ENCODE measurements at places on chromosomes 11 and 22. TPM values are rescaled to one million over a fixed set of nuclear protein-coding genes. Genes with fewer than 3 reads are reported as not detected.

MISFA gene
- total RNA-seq, result 4.3 TPM

CD3E gene
- 0.13 TPM for total RNA-seq

CCDC87 gene
- 0.09 TPM for total RNA-seq

KCNJ1 gene
- 0.18 TPM for total RNA-seq

HSPA8 gene
- total RNA-seq, result 1,768 TPM

LDHAL6A gene
- total RNA-seq, result not detected

SYNGR1 gene
- total RNA-seq, result 6.3 TPM

GRCh38 chr11:45892856-45893255 lies 7.4 kb downstream of the MAPK8IP1 start:
- peaks cover 38% of the 10 kb centered on the region for H3K4me1 ChIP-seq
- H3K27ac ChIP-seq, result no peak overlapping the region
- no peaks in the 10 kb centered on the region for H3K36me3 ChIP-seq
- H3K27me3 ChIP-seq, result peaks cover 3% of the 10 kb centered on the region
- no peak overlapping the region for H3K4me3 ChIP-seq

GRCh38 chr22:24419475-24419850 lies 7.9 kb upstream of the ADORA2A start:
- DNase-seq, result no peak
- peaks cover 8% of the 10 kb centered on the region for H3K27me3 ChIP-seq
- H3K4me1 ChIP-seq, result peaks cover 42% of the 10 kb centered on the region

DNA sequence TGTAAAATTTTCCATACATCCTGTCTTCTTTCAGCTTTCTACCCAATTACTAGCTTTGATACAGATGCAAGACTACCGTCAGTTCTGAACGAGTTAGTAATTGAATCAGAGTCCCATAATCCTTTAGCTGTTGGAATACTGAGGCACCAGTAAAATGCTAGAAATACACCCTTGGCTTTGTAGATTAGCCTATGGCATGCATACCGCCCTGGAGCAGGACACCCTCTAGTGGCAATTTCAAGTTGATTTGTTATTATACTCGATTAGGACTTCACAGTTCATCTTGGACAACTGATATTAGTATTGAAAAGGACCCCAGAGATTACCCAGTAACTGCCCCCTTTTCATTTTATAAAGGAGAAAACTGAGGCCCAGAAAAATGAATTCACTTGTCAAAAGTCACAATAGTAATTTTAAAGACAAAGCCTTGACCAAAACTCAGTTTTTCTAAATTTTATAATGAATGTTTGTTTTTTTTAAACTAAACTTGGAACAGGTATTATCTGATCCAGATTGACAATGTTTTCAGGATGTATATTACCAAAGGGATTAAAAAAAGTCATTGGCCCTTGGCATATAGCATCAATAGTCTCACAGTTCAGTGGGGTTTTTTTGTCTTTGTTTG lies 72.6 kb downstream of the HIPK3 start:
- no peak overlapping the region for H3K27ac ChIP-seq
- peak; percentile 68 for DNase-seq
- H3K27me3 ChIP-seq, result no peaks in the 10 kb centered on the region
- no peak overlapping the region for H3K4me3 ChIP-seq
- H3K36me3 ChIP-seq, result peaks cover 6% of the 10 kb centered on the region

DNA sequence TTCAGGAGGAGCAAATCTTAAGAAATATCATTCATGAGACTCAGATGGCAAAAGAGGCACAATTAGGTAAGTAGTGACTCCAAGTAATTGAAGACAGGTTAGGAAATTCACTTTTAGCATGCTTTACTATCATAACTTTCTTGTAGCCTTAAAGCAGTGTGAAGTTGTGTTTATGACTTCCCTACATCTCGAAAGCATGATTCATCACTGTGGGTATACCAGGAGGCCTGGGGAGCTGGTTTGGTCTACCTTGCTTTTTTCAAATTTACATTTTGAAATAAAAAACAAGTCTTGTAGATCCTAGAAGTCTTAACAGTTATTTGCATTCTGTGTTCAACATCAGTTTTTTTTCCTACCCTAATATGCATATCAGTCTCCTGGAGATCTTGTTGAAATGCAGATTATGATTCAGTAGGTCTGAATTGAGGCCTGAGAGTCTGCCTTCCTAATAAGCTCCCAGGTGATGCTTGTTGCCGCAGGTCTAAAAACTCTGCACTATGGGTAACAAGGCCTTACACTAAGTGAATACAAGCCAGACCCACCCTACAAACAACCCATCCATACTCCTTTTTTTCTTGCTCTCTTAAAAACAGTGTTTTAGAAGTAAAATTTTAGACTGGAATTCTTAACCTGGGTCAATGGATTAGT lies 41.4 kb downstream of the TTC17 start:
- H3K36me3 ChIP-seq, result peaks cover 22% of the 10 kb centered on the region
- no peak overlapping the region for H3K4me3 ChIP-seq
- no peak overlapping the region for H3K27ac ChIP-seq
- no peak for DNase-seq
- no peaks in the 10 kb centered on the region for H3K27me3 ChIP-seq

DNA sequence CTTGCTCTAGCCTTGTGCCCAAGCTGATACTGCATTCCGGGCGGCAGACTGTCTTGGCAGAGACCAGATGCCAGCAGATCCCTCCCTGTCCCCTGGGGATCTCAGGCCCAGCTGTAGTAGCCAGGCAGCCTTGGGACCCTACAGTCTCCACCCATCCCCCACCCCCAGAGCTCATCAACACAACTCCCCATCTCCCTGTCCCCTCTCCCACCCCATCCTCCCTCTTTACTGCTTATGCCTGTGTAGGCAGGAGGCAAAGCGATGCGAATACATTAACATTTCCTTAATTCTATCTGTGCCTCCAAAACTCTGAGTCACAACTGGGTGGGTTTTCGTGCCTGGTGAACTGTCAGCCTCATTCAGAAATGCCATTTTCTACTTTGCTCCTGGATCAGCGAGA lies 547.6 kb downstream of the BUD13 start:
- H3K27me3 ChIP-seq, result no peaks in the 10 kb centered on the region
- H3K4me1 ChIP-seq, result peaks cover 7% of the 10 kb centered on the region
- DNase-seq, result no peak
- no peaks in the 10 kb centered on the region for H3K36me3 ChIP-seq
- no peak overlapping the region for H3K27ac ChIP-seq

DNA sequence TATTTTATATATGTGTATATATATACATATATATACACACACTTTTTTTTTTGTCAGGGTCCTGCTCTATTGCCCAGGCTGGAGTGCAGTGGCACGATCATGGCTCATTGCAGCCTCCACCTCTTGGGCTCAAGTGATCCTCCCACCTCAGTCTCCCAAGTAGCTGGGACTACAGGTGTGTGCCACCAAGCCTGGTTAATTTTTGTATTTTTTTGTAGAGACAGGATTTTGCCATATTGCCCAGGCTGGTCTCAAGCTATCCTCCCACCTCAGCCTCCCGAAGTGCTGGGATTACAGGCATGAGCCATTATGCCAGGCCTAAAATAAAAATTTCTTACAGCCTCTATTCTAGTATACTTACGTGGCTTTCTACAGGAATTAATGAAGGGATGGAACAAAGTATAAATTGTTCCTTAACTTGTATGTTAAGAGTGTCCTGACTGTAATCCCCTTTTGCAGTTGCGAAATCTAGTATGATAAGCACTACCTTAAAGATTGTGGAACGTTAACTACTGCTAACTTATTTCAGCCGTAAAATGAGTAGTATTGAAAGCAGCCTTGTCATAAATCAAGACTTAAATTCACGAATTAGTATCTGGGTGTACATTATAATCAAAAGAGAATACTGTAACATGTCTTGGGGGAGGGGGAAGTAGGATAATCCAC lies 2.1 kb downstream of the TRAF6 start:
- DNase-seq, result no peak
- H3K4me3 ChIP-seq, result peak overlapping the region; percentile 91
- H3K27me3 ChIP-seq, result no peaks in the 10 kb centered on the region
- H3K27ac ChIP-seq, result peak overlapping the region; percentile 95

GRCh38 chr11:69241075-69241740 lies 52.7 kb upstream of the MYEOV start:
- DNase-seq, result no peak
- H3K4me1 ChIP-seq, result peaks cover 5% of the 10 kb centered on the region
- H3K4me3 ChIP-seq, result no peak overlapping the region
- no peaks in the 10 kb centered on the region for H3K36me3 ChIP-seq
- peaks cover 2% of the 10 kb centered on the region for H3K27me3 ChIP-seq
- no peak overlapping the region for H3K27ac ChIP-seq

DNA sequence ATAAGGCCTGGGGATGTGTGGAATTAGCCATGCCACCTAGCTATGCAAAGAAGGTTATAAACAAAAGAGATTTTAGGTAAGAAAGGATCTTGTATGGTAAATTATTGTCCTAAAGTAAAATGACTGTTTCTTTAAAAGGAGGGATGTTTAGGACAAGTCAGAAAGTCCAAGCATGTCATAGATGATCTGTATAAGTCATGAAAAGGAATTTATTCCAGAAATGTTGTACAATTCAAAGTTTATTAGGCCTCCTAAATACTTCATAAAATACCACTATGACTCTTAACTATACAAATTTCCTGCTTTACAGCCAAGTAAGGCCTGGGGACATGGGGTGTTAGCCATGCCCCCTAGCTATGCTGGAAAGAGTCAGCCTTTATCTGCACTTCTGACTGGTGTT lies 22.7 kb downstream of the OR5A2 start:
- no peaks in the 10 kb centered on the region for H3K27me3 ChIP-seq
- H3K4me3 ChIP-seq, result no peak overlapping the region
- DNase-seq, result no peak
- H3K27ac ChIP-seq, result no peak overlapping the region
- H3K4me1 ChIP-seq, result no peaks in the 10 kb centered on the region
- H3K36me3 ChIP-seq, result no peaks in the 10 kb centered on the region

GRCh38 chr22:23163665-23164064 lies 16.6 kb upstream of the BCR start:
- peaks cover 11% of the 10 kb centered on the region for H3K4me1 ChIP-seq
- no peak overlapping the region for H3K4me3 ChIP-seq
- no peaks in the 10 kb centered on the region for H3K36me3 ChIP-seq
- DNase-seq, result peak; percentile 46
- H3K27ac ChIP-seq, result no peak overlapping the region

GRCh38 chr22:38284042-38284402 lies 11.2 kb upstream of the TMEM184B start:
- H3K27ac ChIP-seq, result peak overlapping the region; percentile 62
- H3K4me1 ChIP-seq, result peaks cover 17% of the 10 kb centered on the region
- peaks cover 12% of the 10 kb centered on the region for H3K36me3 ChIP-seq
- DNase-seq, result peak; percentile 90
- H3K4me3 ChIP-seq, result no peak overlapping the region

Measured in muscle of leg (tissue), 16 donors.